Breast epithelium (tissue), 4 donors: ENCODE measurements at places on chromosomes 7 and 10. TPM values are rescaled to one million over a fixed set of nuclear protein-coding genes. Genes with fewer than 3 reads are reported as not detected.

Gene NOLC1
- total RNA-seq = 65.5 TPM

Gene ACSM6
- not detected for total RNA-seq

GRCh38 chr7:74479961-74480829 is 26.5 kb downstream of the GTF2IRD1 start:
- H3K36me3 ChIP-seq = no peaks in the 10 kb centered on the region
- peak overlapping the region; percentile 45 for H3K4me3 ChIP-seq
- H3K4me1 ChIP-seq = peaks cover 34% of the 10 kb centered on the region
- DNase-seq = no peak
- no peaks in the 10 kb centered on the region for H3K27me3 ChIP-seq

GRCh38 chr10:34869135-34869836 is 54.2 kb upstream of the PARD3 start:
- no peaks in the 10 kb centered on the region for H3K27me3 ChIP-seq
- H3K4me1 ChIP-seq = no peaks in the 10 kb centered on the region
- H3K4me3 ChIP-seq = no peak overlapping the region
- H3K36me3 ChIP-seq = no peaks in the 10 kb centered on the region
- H3K27ac ChIP-seq = no peak overlapping the region

- H3K36me3 ChIP-seq = no peaks in the 10 kb centered on the region
- no peak for DNase-seq
- H3K27ac ChIP-seq = peak overlapping the region; percentile 74
- H3K4me1 ChIP-seq = peaks cover 4% of the 10 kb centered on the region
- no peaks in the 10 kb centered on the region for H3K27me3 ChIP-seq
- no peak overlapping the region for H3K4me3 ChIP-seq
Observed at GRCh38 chr7:134565643-134566136, 16.8 kb downstream of the AKR1B15 start.

Gene VSTM4
- 8.5 TPM for total RNA-seq

DNA sequence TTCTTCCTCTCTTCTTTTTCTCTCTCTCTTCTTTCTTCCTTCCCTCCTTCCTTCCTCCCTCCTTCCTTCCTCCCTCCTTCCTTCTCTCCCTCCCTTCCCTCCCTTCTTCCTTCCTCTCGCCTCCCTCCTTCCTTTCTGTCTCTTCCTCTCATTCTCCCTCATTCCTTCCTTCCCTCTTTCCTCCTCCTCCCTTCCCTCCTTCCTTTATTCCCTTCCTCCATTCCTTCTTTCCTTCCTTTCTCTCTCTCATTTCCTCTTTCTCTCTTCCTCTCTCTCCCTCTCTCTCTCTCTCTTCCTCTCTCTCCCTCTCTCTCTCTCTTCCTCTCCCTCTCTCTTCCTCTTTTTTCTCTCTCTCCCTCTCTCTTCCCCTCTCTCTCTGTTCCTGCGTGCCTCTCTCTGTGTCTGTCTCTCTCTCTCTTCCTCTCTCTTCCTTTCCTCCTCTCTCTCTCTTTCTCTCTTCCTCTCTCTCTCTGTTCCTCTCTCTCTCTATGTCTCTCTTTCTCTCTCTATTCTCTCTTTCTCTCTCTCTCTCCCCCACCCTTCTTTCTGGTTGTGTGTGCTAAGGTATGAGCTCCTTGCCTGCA is 80.1 kb upstream of the PFKP start:
- DNase-seq = no peak
- peaks cover 9% of the 10 kb centered on the region for H3K27me3 ChIP-seq
- H3K4me3 ChIP-seq = no peak overlapping the region
- no peaks in the 10 kb centered on the region for H3K36me3 ChIP-seq
- H3K4me1 ChIP-seq = no peaks in the 10 kb centered on the region

GRCh38 chr7:51307651-51308210 is 8.9 kb downstream of the COBL start:
- H3K27ac ChIP-seq = no peak overlapping the region
- H3K27me3 ChIP-seq = no peaks in the 10 kb centered on the region
- H3K4me3 ChIP-seq = no peak overlapping the region
- H3K4me1 ChIP-seq = no peaks in the 10 kb centered on the region
- H3K36me3 ChIP-seq = no peaks in the 10 kb centered on the region

Gene GRM3
- total RNA-seq = not detected

- H3K27ac ChIP-seq = no peak overlapping the region
- H3K36me3 ChIP-seq = no peaks in the 10 kb centered on the region
- DNase-seq = no peak
- H3K4me3 ChIP-seq = no peak overlapping the region
- no peaks in the 10 kb centered on the region for H3K27me3 ChIP-seq
- no peaks in the 10 kb centered on the region for H3K4me1 ChIP-seq
Observed at GRCh38 chr10:119491966-119492757, 50.4 kb downstream of the RGS10 start.

Gene HOXA9
- total RNA-seq = 7.5 TPM

DNA sequence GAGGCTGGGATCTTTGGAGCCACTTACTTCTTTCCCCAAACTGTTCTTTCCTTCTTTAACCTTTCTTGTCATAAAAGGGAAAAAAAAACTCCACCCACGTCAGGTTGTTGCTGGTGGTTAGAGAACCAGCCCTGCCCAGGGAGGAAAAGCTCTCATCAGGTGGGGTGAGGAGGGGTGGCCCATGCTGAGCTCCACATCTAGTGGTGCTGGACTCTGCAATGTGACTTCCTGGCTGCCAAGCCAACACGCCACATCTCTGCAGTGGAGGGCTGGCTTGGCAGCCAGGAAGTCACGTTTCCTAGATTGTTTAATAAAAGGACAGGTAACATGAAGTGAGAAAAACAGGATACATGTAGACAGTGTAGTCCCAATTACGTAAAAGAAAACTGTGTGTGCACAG is 37.4 kb downstream of the WIPF3 start:
- H3K27me3 ChIP-seq = no peaks in the 10 kb centered on the region
- H3K4me1 ChIP-seq = no peaks in the 10 kb centered on the region
- DNase-seq = no peak
- no peak overlapping the region for H3K4me3 ChIP-seq
- no peaks in the 10 kb centered on the region for H3K36me3 ChIP-seq

Gene INHBA
- total RNA-seq = 2.0 TPM

DNA sequence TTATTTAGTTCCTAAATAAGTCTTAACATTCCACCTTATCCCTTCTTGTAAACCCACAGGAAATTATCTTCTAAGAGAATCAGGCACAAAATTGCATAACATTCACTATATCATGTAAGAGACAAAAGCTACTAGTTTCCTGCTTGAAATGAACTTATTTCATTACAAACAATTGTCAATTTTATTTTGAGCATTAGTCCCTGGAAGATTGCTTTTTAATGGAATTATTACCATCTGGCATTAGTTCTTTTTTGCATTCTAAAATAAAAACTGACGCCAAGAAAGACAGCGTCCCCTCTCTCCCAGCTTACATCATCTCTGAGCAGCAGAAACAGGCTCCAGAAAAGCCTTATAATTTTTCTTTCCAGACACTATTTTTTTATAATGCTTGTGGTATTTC is 121.8 kb downstream of the NOC3L start:
- H3K4me1 ChIP-seq = no peaks in the 10 kb centered on the region
- no peak overlapping the region for H3K27ac ChIP-seq

- no peaks in the 10 kb centered on the region for H3K36me3 ChIP-seq
- no peaks in the 10 kb centered on the region for H3K4me1 ChIP-seq
- no peak overlapping the region for H3K27ac ChIP-seq
- no peak overlapping the region for H3K4me3 ChIP-seq
- DNase-seq = no peak
- no peaks in the 10 kb centered on the region for H3K27me3 ChIP-seq
Observed at GRCh38 chr10:60917331-60918280, 26.4 kb downstream of the RHOBTB1 start.

- DNase-seq = no peak
- no peaks in the 10 kb centered on the region for H3K4me1 ChIP-seq
- no peak overlapping the region for H3K4me3 ChIP-seq
- H3K27ac ChIP-seq = no peak overlapping the region
- H3K36me3 ChIP-seq = no peaks in the 10 kb centered on the region
Observed at GRCh38 chr7:124915242-124915641, 14.4 kb downstream of the POT1 start.

DNA sequence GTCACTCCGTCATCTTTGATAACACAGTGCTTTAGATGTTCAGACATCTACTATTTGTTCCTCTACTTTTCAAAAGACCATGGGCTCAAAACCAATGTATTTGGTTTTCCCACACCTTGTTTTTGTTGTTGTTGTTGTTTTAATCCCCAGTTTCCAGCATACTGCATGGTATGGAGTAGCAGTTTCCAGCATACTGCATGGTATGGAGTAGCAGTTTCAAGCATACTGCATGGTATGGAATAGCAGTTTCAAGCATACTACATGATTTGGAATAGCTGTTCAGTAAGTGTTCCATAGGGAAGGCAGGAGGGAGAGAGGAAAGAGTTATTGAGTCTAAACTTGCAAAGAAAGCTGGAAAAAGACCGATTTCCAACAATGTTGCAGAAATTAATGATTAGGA is 314.3 kb upstream of the PRKCQ start:
- no peaks in the 10 kb centered on the region for H3K27me3 ChIP-seq
- no peak overlapping the region for H3K27ac ChIP-seq
- no peak for DNase-seq
- no peak overlapping the region for H3K4me3 ChIP-seq

GRCh38 chr7:121610243-121610642 is 214.1 kb upstream of the FAM3C start:
- no peaks in the 10 kb centered on the region for H3K4me1 ChIP-seq
- DNase-seq = no peak
- no peak overlapping the region for H3K27ac ChIP-seq
- no peak overlapping the region for H3K4me3 ChIP-seq

DNA sequence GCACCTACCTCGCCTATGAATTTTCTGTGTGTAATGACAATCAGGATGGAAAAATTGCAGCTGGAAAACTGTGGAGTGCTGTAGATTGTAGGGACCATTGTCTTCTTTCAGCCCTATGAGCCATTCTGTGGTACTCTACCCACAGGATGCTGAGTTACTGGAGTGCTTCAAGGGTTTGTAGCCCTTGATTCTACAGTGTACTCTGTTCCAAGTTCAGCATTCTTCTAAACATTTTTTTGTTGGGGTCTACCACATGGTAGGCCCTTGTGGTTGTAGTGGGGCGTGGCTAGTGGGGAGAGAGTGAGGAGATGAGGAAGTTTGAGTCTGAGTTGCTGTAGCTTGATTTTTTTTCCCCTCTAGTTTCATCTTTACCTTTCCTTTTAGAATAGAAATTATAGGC is 33.5 kb downstream of the REEP3 start:
- no peaks in the 10 kb centered on the region for H3K27me3 ChIP-seq
- no peaks in the 10 kb centered on the region for H3K36me3 ChIP-seq
- H3K4me1 ChIP-seq = peaks cover 8% of the 10 kb centered on the region
- H3K27ac ChIP-seq = peak overlapping the region; percentile 85

DNA sequence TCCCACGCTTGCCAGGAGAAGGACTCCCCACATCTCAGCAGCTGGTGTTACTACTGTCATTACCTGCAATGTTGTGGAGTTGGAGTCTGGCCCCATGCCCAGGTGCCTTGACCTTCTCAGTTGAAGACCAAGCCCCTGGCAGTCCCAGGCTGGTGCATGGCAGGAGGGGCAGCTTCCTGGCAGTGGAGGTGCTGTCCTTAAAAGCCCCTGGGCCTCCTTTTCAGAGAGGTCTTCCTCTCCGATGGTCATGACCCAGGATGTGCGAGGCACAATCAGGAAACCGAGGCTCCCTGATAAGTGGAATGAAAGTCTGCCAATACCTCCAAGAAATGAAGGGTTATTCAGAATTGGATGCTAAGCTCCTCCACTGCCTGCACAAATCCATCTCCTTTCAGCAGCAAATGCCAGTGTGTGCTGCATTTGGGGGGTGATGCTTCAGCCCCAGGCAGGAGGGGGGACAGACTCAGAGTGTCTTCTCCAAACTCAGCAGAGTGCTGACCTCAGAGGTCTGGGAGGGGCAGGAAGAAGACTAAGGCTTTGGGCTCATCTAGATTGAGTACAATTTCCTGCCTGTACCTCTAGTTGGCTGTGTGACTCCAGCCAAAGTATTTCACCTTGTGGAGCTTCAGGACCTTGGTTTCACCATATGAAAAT is 97.0 kb upstream of the DDC start:
- peaks cover 8% of the 10 kb centered on the region for H3K4me1 ChIP-seq
- H3K4me3 ChIP-seq = no peak overlapping the region
- no peak for DNase-seq
- H3K36me3 ChIP-seq = no peaks in the 10 kb centered on the region

GRCh38 chr10:126123466-126123865 is 227.1 kb downstream of the FANK1 start:
- no peak overlapping the region for H3K4me3 ChIP-seq
- no peaks in the 10 kb centered on the region for H3K27me3 ChIP-seq
- no peaks in the 10 kb centered on the region for H3K36me3 ChIP-seq
- no peak for DNase-seq
- H3K27ac ChIP-seq = peak overlapping the region; percentile 8

DNA sequence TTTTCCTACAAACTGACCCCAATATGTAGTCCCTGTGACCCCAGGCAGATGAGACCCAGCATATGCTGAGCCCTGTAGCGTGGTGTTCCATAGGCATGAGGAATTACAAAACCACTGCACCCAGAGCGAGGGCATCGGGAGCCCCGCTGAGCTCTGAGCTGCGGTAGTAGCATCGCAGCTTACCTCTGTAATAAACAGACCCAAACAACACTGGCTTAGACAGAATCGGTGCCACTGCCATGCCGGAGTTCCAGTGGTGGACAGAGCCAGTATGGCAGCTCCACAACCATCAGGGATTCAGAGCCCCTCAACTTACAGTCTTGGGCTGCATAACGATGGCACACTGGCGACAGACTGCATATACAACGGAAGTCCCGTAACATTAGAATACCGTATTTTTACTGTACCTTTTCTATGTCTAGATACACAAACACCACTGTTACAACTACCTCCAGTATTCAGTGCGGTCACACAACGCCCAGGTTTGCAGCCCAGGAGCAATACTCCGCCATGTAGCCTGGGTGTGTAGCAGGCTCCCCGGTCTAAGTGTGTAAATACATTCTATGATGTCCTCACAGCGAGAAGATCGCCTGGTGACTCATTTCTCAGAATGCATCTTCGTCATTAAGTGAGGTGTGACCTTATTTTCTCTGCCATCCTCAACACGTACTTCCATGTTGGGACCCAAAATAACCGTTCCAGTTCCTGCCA is 68.8 kb downstream of the PROSER2 start:
- no peak overlapping the region for H3K4me3 ChIP-seq
- H3K4me1 ChIP-seq = no peaks in the 10 kb centered on the region
- no peak for DNase-seq
- no peak overlapping the region for H3K27ac ChIP-seq

DNA sequence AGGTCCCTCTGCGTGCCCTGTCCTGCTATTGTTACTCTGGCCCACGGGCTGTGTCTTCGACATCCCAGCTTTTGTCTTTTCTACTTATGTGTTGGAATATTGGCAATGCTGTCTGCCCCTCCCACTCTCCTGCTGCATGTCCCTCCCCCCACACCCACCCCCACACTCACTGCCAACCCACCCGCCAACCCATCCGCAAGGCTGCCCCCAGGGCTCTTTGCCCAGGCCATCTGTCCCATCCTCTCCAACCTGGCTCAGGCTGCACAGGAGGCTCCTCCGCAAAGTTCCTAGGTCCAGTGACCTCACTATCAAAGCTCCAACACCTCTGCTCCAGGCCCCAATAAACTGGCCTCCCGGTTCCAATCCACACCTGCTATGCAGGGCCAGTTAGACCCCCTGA is 167.1 kb upstream of the PRR15 start:
- no peak for DNase-seq
- no peak overlapping the region for H3K4me3 ChIP-seq
- H3K36me3 ChIP-seq = no peaks in the 10 kb centered on the region
- no peaks in the 10 kb centered on the region for H3K4me1 ChIP-seq
- no peaks in the 10 kb centered on the region for H3K27me3 ChIP-seq

GRCh38 chr10:74337330-74338016 is 186.5 kb downstream of the ADK start:
- H3K27ac ChIP-seq = no peak overlapping the region
- no peak for DNase-seq
- H3K4me3 ChIP-seq = no peak overlapping the region
- H3K4me1 ChIP-seq = no peaks in the 10 kb centered on the region

Gene RNF148
- 10.7 TPM for total RNA-seq
